HTR-8/SVneo (cell line): ENCODE measurements at places on chromosomes 7 and 10.

DNA sequence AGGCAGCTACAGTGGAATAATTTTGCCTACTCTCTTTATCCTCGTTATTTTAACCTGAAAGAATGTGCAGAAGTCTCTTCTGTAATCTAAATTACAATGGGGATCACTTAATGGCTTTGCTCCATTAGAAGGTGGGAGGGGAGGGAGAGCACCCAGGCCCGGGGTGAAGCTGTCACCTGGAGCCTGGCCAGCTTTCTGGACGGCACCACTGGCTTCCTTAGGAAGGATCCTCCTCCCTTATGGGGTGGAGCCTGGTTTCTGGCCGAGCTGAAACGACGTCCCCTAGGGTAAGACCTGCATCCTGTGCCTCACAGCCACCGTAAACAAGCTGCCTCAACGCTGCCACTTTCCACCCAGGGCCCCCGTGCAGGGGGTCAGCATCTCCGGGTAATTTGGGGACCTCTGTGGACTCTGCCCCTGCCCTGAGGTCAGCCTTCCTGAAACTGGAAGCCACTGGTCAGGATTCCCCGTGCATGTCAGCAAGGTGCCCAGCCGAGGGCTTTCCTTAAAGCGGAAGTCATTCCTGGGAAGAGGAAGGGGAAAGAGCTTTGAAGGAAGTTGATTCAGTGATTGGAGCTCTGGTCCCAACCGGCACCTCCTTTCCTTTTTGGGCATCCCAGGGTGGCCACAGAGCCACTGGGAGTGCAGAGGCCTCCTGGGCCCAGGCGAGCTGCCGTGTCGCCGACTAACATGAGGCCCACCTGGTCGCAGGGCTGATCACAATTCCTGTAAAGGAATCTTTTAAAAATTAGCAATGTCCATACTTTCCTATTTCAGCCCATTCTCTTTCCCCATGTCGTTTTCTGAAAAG lies 569.1 kb downstream of the DNAJB6 start:
- no peak for DNase-seq

DNA sequence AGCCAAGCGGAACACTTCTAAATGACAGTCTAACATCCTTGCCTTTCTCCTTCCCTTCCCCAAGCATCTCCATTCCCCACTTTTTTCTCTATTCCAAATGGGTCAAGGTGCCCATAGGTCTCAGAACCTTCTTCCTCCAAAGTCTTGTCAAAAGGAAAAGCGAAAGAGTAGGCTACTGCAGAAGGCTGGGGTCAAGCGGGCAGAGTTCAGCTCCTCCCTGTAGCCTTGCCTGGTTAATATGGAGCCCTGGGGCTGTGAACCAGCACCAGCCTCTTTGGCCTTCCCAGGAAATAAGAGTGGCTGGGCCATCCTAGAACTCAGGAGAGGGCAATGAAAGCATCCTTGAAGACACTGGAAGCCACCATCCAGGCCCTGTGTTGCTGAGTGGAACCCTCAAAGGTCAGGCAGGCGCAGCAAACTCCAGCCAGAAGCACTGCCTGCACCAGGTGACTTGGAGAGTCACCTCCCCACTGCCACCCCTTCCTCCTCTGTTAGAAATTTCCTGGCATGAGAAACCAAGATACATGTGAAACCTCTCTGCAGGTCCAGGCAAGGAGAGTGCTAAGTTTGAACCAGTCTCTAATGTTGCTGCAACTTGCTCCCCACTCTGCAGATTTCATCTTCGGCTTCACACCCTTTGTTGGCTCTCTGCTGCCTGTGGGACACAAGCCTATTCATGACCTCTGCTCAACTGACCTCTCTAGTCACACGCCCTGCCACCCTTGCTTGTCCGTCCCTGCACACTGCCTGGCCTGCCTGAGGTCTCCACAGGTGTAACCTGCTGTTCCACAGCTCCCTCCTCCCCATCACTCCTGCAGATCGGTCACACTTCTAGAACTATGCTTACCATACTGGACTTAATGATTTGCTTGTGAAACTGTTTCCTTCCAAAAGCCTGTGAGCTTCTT lies 74.9 kb downstream of the SH3PXD2A start:
- no peak for DNase-seq

GRCh38 chr10:79072041-79072441 lies 3.3 kb downstream of the ZMIZ1 start:
- no peak for DNase-seq

- no peak for DNase-seq
Observed at GRCh38 chr10:11707624-11708350, 34.4 kb upstream of the ECHDC3 start.

DNA sequence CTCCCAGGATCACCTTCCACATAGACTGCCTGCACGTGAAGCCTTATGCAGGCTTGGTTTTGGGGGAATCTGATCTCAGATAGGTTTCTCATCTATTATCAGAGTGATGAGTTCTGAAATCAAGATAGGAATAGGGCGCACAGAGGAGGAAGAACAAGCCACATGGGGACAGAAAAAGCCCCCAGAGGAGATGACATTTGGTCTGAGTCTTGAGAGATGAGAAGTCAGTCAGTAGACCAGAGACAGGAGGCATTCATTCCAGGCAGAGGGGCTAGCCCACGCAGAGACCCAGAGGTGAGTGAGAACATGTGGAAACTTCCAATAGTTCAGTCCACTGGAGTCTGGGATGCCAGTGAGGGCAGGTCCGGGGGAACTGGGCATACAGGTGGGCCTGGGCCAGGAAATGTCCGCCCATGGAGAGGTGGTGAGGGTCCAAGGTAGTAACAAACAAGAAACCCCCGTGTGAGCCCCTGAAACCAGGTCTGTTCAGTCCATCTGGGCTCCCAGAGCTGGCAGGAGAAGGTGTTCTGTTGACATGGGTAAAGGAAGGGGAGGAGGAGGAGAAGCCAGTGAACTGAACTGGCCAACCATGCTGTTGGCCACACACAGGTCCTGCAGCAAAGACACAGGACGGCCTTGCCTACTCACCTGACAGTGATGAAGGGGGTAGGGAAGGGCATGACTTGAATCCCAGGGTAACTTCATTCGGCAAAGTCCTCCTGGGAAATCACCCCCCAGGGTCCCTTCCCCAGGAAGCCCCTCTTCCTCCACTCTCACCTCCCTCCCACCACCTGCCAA lies 69.3 kb upstream of the SMNDC1 start:
- DNase-seq, result no peak

DNA sequence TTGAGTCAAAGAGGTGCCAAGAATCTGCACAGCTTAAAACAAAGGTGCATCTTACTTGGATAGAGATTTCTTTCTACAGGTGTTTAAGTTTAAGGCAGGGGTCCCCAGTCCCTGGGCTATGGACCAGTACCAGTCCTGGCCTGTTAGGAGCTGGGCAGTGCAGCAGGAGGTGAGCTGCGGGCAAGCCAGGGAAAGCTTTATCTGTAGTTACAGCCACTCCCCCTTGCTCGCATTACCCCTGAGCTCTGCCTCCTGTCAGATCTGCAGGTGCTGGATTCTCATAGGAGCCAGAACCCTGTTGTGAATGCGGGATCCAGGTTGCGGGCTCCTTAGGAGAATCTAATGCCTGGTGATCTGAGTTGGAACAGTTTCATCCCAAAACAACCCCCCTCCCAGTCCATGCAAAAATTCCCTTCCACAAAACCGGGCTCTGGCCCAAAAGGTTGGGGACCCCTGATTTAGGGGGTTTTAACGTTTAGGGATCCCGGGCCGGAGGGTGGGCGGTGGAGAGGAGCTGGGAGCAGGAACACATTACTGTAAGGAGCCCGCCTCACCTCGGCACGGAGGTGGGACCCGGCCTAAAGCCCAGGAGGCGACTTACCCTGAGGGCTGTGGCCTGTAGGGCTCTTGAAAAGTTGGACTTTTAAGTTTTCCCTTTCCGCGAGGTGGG lies 60.2 kb downstream of the ZNF467 start:
- DNase-seq, result no peak

GRCh38 chr7:32519763-32520162 lies 24.5 kb downstream of the AVL9 start:
- DNase-seq, result no peak

- DNase-seq, result no peak
Observed at GRCh38 chr10:20354166-20354565, 537.9 kb downstream of the PLXDC2 start.

DNA sequence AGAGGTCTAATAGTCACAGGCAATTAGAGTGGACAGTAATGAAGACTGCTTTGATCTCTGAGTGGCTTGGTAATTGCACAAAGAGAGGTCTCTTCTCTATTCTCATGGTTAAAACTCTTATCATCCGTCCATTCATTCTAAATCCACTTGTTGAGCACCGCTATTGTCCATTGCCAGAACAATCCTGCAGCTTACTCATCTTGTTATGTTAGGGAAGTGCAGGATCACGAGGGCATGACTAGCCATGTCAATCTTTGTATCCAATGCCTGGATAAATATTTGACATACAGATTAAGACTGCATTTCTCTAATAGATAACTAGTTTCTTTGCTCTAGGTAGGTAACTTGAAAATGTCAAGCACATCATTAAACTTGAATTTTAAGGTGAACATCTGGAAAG lies 14.9 kb downstream of the SFTPD start:
- DNase-seq, result no peak

DNA sequence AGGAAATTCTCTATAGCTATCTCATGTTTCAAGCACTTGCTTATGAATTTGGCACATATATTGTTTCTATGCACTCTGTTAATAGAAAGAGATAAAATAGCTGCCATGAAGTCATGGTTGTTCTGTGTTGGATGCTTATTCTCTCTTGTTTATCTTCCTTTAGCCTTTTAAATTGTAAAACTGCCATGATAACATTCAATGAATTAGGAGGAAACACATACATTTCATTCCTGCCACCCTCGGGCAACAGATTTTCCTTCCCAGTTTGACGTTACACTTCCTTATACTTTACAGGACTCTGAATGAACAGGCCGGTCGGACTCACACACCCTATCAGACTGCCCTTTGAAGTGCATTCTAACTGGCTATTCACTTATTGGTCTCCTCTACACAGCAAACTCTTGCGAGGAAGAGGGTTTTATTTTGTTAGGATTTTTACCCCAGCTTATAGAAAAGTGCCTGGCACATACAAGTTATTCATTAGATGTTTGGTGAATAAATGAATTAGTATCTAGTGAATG lies 65.7 kb upstream of the FERD3L start:
- DNase-seq, result no peak

- DNase-seq, result no peak
Observed at GRCh38 chr7:28547115-28547514, 134.8 kb downstream of the CREB5 start.

DNA sequence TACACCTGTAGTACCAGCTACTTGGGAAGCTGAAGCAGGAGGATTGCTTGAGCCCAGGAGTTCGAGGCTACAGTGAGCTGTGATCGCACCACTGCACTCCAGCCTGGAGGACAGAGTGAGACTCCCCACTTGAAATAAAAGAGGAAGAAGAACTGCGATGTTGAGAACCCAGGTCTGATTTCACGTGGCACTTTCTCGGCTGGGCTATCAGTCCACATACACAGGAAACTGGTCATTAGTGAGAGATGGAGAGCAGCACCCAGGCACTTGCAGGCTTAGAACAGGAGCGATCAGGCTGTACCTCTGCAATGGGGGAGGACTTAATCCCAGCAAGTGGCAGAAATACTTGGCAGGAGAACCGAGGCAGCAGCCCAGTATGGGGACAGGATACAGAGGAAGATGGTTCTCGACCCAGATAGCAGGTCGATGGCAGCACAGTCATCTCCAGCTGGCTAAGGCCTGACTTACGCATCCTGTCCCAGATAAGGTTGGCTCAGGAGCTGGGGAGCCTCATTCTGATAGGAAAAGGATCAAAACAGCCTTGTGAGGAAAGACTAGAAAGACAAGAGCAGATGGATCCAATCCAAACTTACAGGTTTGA lies 487.7 kb upstream of the AUTS2 start:
- no peak for DNase-seq

- no peak for DNase-seq
Observed at GRCh38 chr7:138092486-138093028, 16.3 kb downstream of the AKR1D1 start.

DNA sequence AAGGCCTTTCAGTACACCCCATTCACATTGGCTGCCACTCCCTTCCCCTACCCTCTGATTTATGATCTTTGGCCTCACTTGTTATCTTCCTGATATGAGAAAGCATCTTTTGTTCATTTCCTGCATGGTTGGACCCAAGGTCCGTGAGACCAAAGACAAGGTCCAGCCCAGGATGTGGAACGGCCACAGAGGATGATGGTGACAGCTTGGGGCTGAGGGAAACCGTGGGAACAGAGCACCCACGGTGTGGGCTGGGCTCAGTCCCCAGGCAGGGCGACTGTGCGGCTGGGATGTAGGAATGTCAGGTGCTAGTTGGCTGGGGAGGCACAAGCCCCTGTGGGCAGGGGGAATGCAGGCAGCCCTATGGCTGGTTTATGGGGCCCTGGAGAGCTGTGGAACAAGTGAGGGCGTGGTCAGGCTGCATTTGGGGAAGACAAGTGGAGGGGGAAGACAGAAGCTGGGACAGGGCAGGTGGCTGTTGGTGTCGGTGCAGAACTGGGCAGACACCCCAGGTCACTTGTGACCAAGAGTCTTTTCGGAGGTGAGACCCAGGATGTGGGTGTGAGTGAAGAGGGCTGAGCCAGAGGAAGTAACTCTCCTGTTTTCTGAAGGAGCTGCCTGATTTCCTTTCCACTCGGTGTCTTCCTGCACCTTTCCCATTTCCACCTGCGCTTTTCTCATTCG lies 51.7 kb upstream of the IGFBP3 start:
- no peak for DNase-seq

DNA sequence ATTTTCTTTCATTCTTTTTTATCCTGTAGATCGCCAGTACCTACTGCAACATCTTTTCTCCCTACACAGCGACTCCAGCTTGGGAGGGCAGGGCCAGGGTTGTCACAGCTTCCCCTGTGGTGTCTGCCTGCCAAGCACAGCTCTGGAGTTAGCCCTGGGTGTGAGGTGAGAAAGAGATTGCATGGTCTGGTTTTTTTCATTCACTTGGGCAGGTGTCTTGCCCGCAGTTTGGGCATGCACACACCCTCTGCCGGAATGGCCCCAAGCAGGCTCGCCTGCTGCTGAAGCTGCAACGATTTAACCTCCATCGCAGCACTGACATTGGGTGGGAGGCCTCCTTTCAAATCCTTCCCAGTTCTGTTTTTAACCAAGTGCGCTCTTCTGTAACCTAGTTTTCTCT lies 132.8 kb downstream of the WNT2 start:
- DNase-seq, result no peak

- DNase-seq, result no peak
Observed at GRCh38 chr10:103595933-103596726, 102.6 kb downstream of the NEURL1 start.

- peak; percentile 35 for DNase-seq
Observed at GRCh38 chr7:135512135-135512887, 2.4 kb upstream of the CNOT4 start.

- no peak for DNase-seq
Observed at GRCh38 chr10:37801557-37801956, 55.9 kb downstream of the ZNF248 start.

DNA sequence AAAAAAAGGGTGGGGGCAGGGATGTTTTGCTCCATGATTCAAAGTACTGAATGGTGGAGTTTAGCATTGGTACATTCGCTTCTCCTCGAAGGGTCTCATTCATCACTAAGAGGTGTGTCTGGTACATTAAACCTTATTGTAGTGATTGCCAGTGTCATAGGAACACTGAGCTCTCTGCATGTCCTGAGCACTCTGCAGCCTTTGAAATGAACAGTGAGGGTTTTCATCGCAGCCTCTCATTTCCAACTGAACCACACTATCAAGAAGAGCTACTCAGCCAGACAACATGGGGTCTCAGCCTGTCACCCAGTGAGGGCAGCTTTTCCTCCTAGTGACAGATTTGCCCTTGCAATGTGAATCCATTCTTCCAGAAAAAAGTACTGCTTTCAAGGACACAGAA lies 7.6 kb upstream of the DEPP1 start:
- DNase-seq, result no peak
